ENCODE measurements at places on chromosomes 5 and 9.

- DNase-seq: no peak
These were observed 17.3 kb downstream of the LNPEP start for GRCh38 chr5:96952974-96953730.

DNA sequence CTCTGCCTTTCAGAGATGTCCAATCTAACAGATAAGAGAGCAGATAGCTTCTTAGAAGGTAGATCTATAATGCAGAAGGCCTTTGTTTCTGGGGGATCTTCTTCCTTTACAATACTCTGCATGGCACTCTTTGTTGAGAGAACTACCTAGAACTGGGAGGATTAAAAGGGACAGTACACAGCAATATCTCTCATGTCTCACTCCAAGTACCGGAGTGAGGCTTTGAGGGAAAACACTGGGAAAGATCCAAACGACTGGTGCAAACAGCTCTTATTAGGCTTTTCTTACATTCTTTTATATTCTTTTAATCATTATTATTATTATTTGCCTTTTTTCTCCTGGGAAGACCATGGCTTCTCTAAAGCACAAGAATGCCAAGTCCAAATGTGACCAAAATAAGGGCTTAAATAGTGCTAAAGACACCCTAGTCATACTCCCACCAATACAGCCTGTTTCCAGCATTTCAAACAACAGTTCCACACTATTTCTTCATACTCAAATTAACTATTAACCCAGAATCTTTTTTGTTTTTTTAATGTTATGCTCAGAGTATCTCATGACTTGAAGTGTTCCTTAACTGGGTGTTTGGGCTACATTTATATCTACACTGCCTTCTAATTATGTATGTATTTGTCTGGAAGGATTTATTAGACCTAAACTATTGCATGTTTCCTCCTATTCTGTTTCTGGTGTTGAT lies 52.7 kb downstream of the ABHD17B start:
- no peak for DNase-seq

DNA sequence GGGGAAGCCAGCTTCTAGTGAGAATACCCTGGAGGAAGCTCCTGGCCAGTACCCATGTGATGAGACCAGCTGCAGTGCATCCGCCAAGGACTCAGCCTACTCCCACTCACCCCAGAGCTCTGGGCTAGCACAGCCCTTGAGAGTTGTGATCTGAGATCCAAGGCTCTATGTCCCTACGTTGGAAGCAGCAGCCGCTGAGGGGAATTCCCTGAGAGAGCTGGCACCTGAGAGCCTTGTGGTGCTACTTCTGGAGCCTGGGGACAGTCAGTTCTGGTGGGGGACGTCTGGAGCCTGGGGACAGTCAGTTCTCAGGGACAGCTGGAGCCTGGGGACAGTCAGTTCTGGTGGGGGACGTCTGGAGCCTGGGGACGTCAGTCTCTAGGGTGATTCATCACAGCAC lies 39.2 kb downstream of the PDZD2 start:
- no peak for DNase-seq

- DNase-seq: no peak
These were observed 216.8 kb upstream of the NFIL3 start for GRCh38 chr9:91640428-91640827.

DNA sequence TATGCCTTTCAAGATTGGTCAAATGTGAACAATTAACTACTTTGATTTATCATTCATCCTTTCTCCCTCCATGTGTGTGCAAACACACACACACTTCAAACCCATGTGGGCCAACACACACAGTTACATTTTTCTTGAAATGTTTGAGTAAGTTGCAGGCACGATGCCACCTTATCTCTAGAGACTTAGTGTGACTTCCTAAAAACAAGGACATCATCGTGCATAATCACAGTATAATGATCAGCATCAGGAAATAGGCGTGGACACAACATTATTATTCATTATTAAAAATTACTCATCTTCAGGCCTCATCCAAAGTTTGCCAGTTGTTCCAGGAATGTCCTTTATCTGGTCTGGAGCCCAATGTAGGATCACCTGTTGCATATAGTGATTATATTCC lies 209.5 kb downstream of the GNA14 start:
- no peak for DNase-seq

GRCh38 chr5:52709167-52709925 lies 78.4 kb upstream of the ITGA1 start:
- no peak for DNase-seq

DNA sequence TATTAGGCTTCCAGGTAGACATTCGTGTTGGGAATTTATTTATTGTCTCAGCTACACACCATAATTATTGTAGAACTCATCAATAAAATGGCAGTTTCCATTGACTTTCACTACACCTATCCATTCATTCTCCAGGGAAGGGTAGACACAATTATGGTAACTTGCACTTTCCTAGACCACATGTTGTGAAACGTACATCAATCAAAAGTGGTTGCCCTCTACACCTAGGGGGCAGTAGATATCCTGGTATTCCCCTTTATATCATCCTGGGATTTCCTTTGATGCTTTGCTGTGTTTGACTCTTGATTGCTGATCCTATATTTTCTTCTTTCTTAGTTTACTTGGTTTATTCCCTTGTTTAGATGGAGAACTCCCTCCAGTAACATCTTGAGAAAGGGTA lies 47.9 kb downstream of the ADGRV1 start:
- no peak for DNase-seq

- DNase-seq: no peak
These were observed 84.8 kb upstream of the NEURL1B start for GRCh38 chr5:172556262-172556661.

GRCh38 chr5:55634866-55635265 lies 77.3 kb downstream of the SLC38A9 start:
- DNase-seq: no peak

DNA sequence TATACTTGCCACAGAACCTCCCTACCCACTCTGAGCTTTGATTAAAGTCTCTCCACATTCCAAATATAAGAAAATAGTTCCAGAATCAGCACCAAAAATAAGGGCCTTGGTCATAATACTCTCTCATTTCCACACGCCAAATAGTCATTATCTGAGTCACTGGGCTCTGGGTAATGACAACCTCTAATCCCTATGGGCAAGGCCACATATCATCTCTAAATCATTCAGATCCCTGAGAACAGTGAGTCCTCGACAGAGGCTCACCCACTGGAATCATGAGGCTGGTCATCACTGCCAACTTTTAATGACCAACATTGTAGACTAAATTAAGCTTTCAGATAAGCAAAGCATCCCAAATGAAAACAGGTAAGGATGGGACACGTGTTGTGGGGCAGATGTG lies 28.1 kb downstream of the FAM114A2 start:
- DNase-seq: peak; percentile 9

GRCh38 chr5:109884676-109885075 lies 194.9 kb downstream of the MAN2A1 start:
- no peak for DNase-seq

- DNase-seq: no peak
These were observed 147.6 kb downstream of the EFNA5 start for GRCh38 chr5:107523029-107523680.

GRCh38 chr9:13431692-13432091 lies 152.2 kb upstream of the MPDZ start:
- DNase-seq: no peak

- no peak for DNase-seq
These were observed 359.6 kb downstream of the EBF1 start for GRCh38 chr5:158739951-158740757.

DNA sequence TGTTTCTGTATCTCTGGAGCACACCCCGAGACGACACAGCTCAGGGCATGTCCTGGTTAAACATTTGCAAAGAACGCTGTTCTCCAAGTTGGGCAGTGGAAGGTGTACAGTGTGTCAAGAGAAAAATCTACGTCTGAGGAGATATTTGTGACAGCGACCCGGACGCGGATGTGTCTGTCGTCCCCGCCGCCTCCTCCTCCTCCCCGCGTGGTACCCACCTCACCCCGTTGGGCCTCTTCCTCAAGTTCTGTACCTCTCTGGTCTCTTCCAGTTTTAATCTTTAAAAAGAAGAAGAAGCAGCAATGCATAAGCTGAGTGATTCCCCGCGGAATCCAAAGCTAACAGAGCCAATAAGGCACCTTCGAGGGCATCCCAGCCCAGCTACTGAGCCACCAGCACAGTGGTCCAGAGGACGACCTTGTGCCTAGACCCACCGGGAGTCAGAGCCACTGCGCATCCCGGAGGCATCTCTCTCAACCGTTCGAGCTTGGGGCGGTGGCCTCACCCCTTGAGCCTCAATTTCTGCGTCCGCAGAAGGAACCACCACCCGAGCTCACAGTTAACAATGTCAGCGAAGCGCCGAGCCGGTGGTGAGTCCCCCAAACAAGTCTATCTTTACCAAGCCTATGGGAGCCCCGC lies 467 bp downstream of the C9orf78 start:
- DNase-seq: no peak

DNA sequence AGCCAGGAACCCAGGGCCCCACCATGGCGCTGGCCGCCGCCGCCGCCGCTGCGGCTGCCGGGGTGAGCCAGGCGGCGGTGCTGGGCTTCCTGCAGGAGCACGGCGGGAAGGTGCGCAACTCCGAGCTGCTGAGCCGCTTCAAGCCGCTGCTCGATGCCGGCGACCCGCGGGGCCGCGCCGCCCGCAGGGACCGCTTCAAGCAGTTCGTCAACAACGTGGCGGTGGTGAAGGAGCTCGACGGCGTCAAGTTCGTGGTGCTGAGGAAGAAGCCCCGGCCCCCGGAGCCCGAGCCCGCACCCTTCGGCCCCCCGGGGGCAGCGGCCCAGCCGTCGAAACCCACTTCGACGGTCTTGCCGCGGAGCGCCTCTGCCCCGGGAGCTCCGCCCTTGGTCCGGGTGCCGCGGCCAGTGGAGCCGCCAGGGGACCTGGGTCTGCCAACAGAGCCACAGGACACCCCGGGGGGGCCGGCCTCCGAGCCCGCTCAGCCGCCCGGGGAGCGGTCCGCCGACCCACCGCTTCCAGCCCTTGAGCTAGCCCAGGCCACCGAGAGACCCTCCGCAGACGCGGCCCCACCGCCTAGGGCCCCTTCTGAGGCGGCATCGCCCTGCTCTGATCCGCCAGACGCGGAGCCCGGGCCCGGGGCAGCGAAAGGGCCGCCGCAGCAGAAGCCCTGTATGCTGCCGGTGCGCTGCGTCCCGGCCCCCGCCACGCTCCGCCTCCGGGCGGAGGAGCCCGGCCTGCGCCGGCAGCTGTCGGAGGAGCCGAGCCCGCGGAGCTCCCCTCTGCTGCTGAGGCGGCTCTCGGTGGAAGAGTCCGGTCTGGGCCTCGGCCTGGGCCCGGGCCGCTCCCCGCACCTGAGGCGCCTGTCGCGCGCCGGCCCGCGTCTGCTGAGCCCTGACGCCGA lies 749 bp downstream of the SOWAHA start:
- no peak for DNase-seq

GRCh38 chr5:74073257-74073656 lies 447.3 kb downstream of the ARHGEF28 start:
- no peak for DNase-seq

DNA sequence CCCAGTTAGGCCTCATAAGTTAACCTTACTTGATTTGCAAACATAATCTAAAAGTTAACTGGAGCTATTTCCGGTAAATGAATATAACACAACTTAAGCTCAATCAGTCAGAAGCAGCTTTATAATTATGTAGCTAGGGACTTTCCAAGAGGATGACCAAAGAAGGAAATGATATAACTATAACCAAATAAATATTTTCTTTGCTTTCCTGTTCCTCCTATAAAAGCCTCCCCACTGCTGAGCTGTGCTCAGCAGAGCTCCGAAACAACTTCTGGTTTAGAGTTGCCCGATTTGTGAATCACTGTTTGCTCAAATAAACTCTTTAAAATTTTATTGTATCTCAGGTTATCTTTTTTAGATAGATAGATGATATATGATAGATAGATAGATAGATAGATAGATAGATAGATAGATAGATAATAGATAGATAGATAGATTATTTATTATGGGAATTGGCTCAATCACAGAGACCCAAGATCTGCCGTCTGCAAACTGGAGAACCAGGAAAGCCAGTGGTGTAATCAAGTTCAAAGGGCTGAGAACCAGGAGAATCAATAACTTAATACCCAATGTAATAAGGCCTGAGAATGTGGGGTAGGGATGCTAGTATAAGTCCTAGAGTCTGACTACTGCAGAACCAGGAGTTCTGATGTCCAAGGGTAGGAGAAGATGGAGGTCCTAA lies 19.3 kb upstream of the TMEM161B start:
- DNase-seq: no peak

DNA sequence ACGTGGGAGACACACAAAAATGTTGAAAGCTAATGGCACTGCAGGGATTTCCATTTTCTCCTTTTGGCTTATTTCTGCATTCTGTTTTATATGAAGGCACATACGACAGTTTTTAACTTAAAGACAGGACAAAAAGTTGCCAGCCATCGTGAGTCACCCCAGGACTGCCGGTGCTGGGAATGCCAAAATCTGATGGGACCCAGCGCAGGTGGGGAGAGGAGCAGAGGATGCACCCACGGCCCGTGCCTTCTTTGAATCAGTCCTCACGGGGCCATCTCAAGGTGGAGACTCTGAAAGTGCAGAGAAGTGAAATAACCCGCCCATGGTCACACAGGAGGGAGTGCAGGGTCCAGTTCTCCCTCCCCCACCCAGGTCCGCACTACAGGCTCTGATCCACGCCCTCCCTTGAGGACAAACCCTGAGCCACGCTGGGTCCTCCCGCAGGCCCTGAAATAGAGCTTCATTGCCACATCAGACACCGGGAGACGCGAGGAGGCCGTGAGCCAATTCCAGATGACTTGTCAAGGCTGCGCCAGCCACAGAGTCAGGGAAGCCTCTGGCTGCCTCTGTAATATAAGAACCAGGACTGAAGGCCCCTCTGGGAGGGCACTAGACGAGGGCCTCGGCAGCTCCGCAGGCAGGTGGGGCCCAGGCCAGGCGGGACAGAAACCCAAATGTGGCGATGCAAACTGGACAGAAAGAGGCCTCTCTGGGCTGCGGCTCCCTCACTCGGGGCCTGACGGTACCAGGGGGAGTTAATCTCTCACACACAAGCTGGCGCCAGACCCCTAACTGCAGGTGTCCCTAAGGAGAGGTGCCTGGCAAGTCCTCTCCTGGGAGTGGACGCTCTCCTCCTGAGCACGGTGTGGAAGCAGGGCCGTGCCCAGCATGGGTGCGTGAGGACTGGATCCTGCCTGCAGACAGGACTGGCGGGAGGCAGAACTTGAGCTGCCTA lies 22.9 kb downstream of the ADAMTS2 start:
- DNase-seq: no peak

DNA sequence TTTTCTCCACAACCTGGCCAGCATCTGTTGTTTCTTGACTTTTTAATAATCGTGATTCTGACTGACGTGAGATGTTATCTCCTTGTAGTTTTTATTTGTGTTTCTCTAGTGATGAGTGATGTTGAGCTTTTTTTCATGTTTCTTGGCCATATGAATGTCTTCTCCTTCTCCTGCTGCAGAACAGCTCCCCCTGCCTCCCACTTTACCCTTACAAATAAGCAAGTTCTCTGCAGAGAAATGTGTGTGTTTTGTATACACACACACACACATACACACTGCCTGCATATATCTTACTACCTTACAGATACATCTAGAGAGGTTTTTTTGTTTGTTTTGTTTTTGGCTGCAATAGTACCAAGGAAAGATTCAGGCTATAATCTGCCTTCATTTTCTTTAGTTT lies 88.7 kb upstream of the PHF24 start:
- no peak for DNase-seq

GRCh38 chr9:133592731-133593409 lies 16.3 kb downstream of the FAM163B start:
- DNase-seq: no peak

Measured in retinal pigment epithelial cell (primary cell).